ENCODE measurements at places on chromosomes 2 and 18.

DNA sequence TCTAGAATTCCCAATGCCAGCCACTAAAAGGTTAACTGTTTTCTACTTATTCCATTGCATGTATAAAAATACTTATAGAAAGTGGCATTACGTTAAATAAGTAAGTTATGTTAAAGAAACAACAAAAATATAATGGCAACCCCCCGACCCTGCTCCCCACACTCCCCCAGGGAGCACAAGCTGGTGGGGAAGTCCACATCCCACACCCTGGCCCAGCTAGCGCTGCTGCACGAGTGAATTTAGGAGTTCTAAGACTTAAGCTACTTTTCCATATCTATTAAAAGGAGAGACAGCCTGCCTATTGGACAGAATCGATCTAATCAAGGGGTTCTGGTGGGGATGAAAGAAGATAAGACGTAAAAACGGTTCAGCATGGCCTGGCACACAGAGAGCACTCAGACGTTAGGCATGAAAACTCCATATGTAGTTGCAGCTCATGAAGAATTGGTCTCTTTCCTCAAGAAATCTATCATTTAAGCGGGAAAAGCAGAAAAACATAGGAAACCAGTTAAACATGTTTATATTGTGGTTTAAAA is 16.6 kb downstream of the HJURP start:
- no peak for DNase-seq

DNA sequence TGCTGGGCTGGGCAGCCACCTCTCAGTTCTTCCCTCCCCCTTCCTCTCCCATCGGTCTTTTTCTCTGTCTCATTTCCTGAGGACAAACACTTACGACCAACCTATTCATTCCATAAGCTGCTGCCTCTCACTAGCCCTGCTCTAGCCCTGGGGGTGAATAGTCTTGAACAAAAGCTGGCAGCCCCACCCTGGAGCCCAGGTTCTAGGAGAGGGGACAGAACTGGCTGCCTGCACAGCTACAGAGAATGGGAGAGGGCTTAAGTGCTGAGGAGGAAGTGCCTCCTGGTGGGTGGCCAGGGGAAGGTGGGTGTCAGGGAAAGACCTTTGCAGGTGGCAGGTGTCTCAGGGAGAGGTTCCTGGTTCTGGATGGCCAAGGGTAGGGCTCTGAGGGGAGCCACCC is 22.8 kb downstream of the ANO7 start:
- DNase-seq, result no peak

- no peak for DNase-seq
Measured at GRCh38 chr2:16030206-16031057, 90.1 kb downstream of the MYCN start.

- no peak for DNase-seq
Measured at GRCh38 chr2:237352279-237352845, 61.6 kb downstream of the COL6A3 start.

- DNase-seq, result no peak
Measured at GRCh38 chr2:82139979-82140611, 1835.5 kb upstream of the LRRTM1 start.

- no peak for DNase-seq
Measured at GRCh38 chr18:36471393-36471792, 173.9 kb downstream of the FHOD3 start.
